ENCODE measurements at places on chromosomes 12 and 14. TPM values are rescaled to one million over a fixed set of nuclear protein-coding genes. Genes with fewer than 3 reads are reported as not detected.

FOXN4 gene
- total RNA-seq: not detected

KRT85 gene
- total RNA-seq: not detected

ABCD2 gene
- not detected for total RNA-seq

LTB4R2 gene
- 5.7 TPM for total RNA-seq

TPPP2 gene
- not detected for total RNA-seq

HOXC6 gene
- total RNA-seq: 5.4 TPM

RPS6KL1 gene
- 0.46 TPM for total RNA-seq

TAS2R50 gene
- not detected for total RNA-seq

GDF3 gene
- total RNA-seq: not detected

OSBPL8 gene
- total RNA-seq: 7.6 TPM

All from A549 treated with RU486 at 1 μM for 4 hours (cell line).